ENCODE measurements at places on chromosomes 7 and 10.
A peak's percentile ranks its signal among the peaks of the same experiment; 100 is the strongest.

DNA sequence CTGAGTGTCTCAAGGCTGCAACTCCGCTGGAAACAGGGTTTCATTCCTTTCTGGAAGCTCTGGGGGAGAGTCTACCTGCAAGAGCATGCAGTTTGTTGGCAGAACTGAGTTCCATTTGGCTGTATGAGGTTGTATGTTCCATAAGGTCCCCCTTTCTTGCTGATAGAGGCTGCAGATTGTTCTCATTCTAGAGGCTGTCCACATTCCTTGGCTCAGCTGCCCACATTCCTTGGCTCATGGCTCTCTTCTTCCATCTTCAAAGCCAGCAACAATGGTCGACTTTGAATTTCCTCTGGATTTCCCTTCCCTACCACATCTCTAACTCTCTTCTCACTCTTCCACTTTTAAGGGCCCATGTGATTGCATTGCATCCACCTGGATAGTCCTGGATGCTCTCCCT lies 147.3 kb upstream of the CDCA7L start:
- DNase-seq: no peak

- DNase-seq: no peak
These were observed 64.6 kb downstream of the ITGB1 start for GRCh38 chr10:32893434-32893833.

GRCh38 chr10:112810711-112811151 lies 139.3 kb upstream of the TCF7L2 start:
- DNase-seq: no peak

GRCh38 chr7:105010504-105011130 lies 3.4 kb upstream of the KMT2E start:
- no peak for DNase-seq

- DNase-seq: no peak
These were observed 77.4 kb upstream of the PRR15 start for GRCh38 chr7:29486191-29486700.

DNA sequence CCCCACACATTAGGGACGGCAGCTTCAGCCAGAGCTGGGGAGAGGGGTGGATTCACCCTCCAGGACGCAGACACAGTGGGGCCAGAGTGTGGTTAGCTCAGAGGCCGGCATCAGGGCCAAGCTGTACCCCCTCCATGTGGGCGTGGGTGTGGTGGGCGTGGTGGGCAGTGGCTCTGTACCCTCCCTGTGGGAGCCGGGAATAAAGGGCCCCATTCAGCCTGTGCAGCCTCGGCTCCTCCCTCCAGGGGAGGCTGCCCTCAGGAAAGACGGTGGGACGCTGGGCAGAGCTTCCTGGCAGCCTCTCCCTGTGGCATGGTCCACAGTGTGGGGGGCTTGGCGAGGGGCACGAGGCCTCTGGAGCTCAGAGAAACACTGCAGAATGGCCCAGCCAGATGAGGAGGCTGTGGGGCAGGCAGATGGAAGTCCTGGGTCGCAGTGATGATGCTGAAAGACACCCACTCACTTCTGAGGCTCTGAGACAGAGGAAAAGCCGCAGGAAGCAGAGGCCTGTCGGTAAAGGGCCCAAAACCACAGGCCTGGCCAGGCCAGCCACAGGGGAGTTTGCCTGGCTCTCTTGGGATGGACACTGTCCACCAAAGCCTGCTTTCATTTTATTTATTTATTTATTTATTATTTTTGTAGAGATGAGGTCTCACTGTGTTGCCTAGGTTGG lies 108.0 kb downstream of the SH3PXD2A start:
- no peak for DNase-seq

- no peak for DNase-seq
These were observed 21.6 kb downstream of the PTER start for GRCh38 chr10:16458166-16458955.

- DNase-seq: no peak
These were observed 7.4 kb upstream of the C10orf67 start for GRCh38 chr10:23351926-23352519.

DNA sequence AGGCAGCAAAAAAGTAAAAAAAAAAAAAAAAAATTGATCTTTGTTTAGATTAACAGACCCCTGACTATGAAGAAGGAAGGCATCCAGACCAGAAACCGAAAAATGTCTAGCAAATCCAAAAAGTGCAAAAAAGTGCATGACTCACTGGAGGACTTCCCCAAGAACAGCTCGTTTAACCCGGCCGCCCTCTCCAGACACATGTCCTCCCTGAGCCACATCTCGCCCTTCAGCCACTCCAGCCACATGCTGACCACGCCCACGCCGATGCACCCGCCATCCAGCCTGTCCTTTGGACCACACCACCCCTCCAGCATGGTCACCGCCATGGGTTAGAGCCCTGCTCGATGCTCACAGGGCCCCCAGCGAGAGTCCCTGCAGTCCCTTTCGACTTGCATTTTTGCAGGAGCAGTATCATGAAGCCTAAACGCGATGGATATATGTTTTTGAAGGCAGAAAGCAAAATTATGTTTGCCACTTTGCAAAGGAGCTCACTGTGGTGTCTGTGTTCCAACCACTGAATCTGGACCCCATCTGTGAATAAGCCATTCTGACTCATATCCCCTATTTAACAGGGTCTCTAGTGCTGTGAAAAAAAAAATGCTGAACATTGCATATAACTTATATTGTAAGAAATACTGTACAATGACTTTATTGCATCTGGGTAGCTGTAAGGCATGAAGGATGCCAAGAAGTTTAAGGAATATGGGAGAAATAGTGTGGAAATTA lies 19.4 kb downstream of the GATA3 start:
- DNase-seq: no peak

DNA sequence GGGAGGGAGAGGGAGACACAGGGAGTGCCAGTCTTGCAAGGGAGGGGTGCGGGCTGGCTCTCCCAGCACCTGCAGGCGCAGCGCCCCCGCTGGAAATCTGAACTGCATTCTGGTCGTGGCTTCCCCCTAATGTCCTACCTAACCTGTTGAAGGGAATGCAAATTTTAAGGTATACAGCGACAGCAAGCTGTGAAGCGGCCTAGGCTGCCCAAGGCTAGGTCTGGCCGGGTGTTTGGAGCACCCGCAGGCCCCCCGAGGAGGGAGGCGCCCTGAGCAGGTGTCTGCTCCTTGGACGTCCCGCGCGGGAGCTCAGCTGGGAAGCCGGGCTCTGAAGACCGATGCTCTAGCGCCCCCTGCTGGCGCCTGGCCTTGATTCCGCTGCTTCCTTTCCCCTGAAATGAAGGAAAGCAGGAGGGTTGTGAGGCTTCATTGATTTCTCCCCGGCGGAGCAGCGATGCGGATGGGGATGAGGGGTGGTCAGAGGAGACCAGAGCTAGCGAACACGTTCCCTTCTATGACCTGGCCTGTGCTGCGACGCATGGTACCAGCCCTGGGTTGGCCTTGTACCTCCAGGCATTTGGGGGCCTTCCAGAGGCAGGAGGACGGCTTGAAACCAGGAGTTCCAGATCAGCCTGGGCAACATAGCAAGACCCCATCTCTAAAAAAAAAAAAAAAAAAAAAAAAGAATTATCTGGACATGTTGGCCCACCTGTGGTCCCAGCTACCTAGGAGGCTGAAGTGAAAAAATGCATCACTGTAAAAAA lies 601.3 kb downstream of the GALNT17 start:
- peak; percentile 76 for DNase-seq

DNA sequence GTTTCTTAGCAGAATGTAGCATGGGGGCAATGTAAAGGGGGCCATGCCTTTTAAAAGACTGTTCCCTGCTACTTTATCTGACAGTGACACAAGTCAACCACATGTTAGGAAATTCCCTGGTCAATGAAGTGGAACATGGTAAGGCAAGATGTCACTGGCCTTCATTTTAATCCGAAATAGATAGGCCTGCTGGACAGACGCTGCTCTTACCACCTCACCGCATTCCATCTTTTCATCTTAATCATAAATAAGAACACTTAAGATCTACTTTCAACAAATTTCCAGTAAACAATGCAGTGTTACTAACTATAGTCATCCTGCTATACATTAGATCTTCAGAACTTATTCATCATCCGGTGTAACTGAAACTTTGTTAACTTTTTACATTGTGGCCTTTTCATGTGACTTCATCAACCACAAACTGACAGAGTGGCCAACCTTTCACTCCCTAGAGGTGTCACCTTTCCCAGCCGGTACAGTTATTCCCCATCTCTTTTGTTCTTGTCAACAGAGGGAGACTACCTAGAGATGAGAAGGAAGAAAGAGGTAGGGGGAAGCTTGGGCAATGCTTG lies 15.6 kb downstream of the ASB4 start:
- DNase-seq: no peak

GRCh38 chr10:43036481-43037428 lies 40.1 kb upstream of the RET start:
- DNase-seq: no peak

- no peak for DNase-seq
These were observed 30.4 kb downstream of the ZNF783 start for GRCh38 chr7:149292462-149292823.

DNA sequence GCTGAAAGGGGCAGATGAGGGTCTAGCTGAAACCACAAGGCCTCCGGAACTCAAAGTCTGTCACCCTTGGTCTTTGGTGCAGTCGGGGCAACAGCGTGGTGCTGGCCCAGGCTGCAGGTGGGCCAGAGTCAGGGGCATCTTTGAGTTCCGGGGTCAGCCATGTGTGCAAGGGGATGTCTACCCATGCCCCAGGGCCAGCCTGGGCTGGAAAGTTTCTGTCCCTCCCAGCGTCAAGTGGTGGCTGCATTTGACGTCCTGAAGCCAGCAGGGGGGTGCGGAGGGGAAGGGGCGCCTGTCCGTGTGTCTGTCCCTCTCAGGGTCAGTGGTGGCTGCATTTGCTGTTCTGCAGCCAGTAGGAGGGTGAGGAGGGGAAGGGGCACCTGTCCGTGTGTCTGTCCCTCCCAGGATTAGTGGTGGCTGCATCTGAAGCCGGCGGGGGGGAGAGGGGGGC lies 638 bp downstream of the BRAT1 start:
- no peak for DNase-seq

- no peak for DNase-seq
These were observed 5.4 kb downstream of the ATP6V1F start for GRCh38 chr7:128867842-128868623.

GRCh38 chr10:4649886-4650508 lies 176.0 kb upstream of the AKR1E2 start:
- DNase-seq: no peak
